ENCODE measurements at places on chromosomes 6 and 20.

DNA sequence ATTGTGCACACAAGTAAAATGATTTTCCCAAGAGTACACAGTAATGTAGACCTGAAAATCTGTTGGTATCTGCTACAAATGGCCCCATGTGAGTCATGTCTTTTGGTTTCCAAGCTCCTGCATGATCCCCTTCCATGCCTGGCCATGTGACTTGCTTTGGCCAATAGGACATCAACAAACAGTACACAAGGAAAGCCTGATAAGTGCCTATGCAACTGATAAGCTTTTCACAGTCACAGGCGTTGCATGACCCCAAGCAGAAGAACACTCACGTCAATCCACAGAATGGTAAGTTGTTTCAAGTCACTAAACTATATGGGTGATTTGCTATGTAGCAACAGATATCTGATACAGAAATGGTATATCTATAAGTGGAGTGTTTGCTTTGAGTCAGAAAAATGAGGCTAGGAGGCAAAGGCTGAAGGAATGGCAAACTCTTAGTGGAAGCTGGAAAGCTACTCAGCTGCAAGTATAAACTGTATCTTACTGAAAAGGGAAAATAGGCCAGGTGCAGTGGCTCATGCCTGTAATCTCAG is 160.1 kb upstream of the BEND3 start:
- no peak for DNase-seq

DNA sequence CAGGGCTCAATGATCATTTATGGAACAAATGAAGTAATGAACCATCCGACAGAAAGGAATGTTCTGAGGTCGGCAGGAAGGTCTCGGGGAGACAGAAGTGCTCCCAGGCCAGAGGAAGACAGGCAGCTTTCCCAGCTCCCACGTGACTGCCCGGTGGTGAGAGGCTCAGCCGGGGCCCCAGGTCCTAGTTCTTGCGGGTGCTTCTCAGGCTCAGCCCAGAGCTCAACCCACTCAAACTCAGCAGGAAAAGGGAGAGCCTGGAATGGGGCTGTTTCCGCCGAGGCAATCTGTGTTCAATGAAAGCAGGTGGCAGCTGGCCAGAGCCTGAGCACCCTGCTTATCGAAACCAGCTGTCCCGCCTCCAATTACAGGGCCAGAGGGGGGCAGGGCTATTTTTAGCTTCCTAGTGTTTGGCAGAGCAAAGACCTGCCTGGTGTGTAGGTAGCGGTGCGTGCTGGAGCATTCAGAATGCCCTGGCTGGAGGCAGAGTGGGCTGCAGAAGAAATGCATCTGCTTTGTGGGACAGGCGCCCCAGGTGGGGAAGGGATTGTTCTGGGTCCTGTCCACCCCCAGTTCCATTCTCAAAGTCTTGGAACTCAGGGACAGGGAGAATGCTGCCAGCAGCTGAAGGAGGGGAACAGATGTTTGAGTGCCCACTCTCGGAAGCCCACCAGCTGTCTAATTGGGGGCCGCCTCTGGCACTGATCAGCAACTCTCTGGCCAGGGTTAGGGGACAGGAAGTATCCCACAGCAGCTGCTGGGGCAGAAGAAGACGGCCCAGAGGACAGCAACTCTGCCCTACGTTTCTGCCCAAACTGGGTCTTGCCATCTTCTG is 145.1 kb downstream of the PREX1 start:
- no peak for DNase-seq

DNA sequence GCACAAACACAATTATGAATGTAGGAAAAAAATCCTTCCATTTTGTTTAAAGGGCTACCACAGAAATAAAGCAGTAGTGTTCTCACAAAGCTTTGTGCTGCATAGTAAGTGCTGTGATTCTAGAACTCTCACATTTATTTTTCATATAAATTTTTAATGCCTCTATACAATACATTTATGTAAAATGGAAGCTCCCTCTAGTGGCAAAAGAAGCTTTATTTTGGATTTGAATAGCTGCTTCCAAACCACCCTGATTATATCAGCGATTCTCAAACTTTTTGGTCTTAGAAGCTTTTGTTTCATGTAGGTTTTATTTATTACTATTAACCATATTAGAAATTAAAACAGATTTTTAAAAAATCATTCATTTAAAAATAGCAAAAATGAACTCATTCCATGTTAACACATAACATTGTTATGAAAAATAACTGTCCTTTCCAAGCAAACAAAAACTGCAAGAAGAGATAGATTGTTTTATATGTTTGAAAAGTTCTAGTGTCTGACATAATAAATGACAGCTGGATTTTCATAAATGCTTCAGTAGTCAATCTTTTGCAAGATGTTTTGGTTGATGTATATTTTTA is 38.4 kb downstream of the HS3ST5 start:
- no peak for DNase-seq

DNA sequence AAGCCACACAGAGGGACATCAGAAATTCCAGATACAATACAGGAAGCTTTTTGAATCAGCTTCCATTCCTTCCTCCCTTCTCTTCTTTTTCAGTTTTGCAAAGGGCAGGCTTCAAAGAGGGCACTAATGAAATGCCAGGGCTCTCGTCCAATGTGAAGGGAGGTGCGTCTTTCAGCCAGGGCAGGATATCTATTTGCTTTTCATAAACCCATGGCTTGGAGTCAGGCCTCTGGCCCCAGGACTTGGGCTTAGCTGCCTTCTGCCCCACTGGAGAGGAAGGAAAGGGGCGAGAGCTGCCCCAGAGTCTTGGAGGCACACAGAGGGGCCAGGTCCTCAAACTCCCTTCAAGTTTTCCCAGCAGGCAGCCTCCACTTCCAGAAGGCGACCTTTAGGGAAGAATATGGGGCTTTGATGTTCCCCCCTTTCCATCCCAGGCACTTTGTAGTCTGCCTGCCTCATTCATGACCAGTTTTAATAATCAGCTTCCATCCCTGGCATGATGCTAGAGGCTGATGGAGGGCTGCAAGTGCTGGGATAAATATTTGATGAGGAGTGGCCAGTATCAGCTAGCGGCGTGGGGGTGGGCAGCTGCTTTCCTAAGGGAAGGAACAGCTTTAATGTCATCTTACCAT is 234.8 kb downstream of the NRN1 start:
- no peak for DNase-seq

- no peak for DNase-seq
Observed at GRCh38 chr20:36941401-36941835, 10.1 kb downstream of the SAMHD1 start.
